ENCODE measurements at places on chromosomes 1 and 21.

- no peak for DNase-seq
Measured at GRCh38 chr1:215657047-215657446, 89.9 kb downstream of the KCTD3 start.

GRCh38 chr21:31346256-31346821 is 2.3 kb upstream of the TIAM1 start:
- no peak for DNase-seq

- DNase-seq, result no peak
Measured at GRCh38 chr1:32336963-32337675, 1.1 kb upstream of the MARCKSL1 start.

DNA sequence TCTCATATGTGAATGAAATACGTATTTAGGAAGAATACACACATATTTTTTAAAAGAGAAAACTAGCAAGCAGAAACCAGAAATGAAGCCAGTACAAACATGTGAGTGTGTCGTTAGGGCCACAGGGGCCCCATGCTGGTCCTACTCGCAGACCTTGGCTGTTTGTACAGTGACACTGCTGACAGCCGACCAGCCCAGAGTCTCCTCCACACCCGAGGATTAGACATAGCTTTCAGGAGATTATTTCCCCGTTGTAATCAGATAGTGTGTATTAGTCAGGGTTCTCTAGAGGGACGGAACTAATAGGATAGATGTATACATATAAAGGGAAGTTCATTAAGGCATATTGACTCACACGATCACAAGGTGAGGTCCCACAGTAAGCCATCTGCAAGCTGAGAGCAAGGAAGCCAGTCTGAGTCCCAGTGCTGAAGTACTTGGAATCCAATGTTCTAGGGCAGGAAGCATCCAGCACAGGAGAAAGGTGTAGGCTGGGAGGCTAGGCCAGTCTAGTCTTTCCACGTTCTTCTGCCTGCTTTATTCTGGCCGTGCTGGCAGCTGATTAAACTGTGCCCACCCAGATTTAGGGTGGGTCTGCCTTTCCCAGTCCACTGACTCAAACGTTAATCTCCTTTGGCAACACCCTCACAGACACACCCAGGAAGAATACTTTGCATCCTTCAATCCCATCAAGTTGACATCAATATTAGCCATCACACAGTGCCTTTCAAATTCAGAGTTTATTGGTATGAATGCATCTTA is 51.2 kb downstream of the DIP2A start:
- no peak for DNase-seq

All from NCI-H2227 treated with DMSO at 0.1 percent for 48 hours (cell line).